ENCODE measurements at places on chromosomes 6 and 20.
A peak's percentile ranks its signal among the peaks of the same experiment; 100 is the strongest.

DNA sequence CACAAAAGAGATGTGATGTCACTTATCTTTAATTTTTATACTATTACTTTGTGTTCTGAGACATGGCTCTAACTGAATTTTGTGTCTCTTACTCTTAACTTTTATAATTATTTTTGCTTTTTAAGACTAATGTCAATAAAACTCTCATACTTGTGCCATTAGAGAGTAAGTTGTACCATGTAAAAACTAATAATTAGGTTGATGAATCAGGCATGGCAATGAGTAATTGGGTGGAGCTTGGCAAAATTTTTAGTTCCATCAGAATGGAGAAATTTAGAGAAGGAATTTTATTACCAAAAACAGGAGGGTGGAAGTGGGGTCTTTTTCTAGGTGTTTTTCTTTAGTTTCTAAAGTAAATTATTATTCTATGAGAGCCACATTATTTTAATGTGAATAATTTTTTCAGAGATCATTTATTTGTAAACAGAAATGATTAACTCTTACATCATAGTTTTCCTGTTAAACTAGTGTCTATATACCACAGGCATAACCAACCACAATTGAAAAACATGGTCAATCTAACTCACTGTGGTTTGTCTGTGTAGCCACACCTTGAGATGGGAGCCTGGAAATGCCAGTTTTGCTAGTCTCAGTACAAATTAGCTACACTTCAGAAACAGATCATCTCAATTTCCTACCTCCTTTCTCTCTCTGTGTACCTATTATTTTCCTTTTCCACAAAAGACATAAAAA, 51.8 kb downstream of the ELOVL4 start:
- no peak for DNase-seq

GRCh38 chr6:117264692-117265409, 507 bp upstream of the VGLL2 start:
- DNase-seq: no peak

GRCh38 chr6:158475344-158476302, 84.3 kb upstream of the TMEM181 start:
- no peak for DNase-seq

GRCh38 chr6:6243846-6244245, 76.6 kb downstream of the F13A1 start:
- no peak for DNase-seq

DNA sequence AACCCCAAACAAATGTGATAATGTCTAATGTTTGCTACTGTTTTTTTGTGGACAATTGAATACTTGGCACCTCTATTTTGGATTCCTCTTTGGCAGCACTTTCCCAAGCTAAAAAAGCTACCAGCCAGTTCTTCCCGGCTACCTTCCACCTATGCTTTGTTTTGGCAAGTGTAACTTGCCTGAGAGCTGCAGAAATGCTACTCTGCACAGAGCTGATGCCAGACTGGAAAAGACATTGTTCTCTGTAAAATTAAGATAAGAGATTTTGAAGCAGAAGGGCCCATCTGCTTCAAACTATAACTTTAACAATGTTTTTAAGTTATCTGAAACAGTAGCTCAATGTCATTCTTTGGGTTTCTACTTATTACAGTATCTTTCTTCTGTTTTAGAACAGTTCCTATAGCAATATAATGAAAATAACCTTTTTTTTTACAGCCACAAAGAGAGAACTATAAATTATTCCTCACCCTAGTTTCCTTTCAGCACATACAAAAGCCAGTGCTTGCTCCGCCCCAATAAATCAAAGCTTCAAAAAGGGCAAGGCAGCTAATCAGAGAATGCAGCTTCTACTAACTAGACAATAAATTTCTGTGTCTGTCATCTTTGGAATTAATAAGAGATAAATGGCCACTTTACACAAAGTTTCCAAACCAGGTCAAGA, 183.1 kb downstream of the UBE3D start:
- no peak for DNase-seq

DNA sequence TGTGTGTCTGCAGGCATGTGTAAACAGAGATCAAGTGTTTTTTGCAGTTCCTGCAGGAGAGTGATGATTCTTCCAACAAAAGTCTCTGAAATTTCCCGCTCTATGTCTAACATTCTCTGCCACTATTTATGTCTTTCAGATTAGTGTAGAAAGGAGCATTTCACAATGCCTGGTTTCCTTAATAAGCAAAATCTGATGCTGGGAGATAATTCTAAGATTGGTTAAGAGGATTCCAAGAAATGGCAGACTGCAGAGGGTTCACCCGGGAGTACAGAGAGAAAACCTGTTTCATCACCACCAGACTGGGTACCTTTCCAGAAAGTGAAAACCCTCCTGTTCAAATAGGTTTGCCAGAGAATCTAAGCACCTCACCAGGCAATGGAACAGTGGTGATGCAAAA, 62.7 kb downstream of the FOXC1 start:
- no peak for DNase-seq

GRCh38 chr20:23445596-23446217, 6.2 kb downstream of the CSTL1 start:
- no peak for DNase-seq

DNA sequence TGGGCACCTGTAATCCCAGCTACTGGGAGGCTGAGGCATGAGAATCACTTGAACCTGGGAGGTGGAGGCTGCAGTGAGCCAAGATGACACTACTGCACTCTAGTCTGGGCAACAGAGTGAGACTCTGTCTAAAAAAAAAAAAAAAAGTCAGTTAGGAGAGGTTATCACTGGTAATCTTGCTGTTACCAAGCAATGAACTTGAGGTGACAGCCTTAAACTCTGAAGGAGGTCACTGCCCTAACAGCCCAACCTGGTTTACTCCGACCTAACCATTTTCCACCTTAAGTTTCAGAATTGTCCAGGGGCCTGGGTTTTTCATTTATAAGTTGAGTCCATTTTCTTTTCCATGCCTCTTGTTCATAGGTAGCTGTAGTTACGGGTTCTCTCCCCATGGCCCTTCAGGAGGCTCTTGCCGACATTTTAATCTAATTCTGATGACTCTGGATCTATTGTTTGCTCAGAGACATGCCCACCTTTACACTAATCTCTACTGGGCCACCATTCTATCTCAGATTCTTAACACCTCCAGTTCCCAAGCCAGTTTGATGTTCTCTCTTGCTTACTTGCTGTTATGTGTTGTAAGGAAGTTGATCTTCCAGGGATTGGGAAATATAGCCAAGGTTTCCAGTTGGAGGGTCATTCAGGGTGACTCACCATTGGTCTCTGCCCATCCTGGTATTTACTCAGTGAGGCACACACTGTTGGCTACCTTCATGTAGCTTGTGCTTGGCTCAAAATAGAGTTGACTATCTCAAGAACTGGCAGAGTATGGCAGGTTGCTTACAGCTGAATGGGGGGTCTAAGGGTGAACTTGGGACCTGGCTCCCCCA, 29.1 kb downstream of the SHLD1 start:
- no peak for DNase-seq

- DNase-seq: no peak
Measured at GRCh38 chr6:153167907-153168306, 36.8 kb upstream of the RGS17 start.

DNA sequence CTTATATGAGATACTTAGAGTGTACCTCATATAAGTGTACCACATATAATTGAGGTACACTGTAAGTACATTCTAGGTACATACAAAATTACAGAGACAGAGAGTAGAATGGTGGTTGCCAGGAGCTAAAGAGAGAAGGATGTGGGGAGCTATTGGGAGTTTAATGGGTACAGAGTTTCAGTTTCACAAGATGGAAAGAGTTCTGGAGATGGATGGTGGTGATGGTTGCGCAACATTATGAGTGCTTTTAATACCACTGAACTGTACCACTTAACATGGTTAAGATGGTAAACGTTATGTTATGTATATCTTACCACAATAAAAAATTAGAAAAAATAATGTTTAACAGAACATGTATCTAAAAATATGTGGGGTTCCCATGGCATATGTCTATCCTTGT, 69.4 kb downstream of the PRND start:
- no peak for DNase-seq

DNA sequence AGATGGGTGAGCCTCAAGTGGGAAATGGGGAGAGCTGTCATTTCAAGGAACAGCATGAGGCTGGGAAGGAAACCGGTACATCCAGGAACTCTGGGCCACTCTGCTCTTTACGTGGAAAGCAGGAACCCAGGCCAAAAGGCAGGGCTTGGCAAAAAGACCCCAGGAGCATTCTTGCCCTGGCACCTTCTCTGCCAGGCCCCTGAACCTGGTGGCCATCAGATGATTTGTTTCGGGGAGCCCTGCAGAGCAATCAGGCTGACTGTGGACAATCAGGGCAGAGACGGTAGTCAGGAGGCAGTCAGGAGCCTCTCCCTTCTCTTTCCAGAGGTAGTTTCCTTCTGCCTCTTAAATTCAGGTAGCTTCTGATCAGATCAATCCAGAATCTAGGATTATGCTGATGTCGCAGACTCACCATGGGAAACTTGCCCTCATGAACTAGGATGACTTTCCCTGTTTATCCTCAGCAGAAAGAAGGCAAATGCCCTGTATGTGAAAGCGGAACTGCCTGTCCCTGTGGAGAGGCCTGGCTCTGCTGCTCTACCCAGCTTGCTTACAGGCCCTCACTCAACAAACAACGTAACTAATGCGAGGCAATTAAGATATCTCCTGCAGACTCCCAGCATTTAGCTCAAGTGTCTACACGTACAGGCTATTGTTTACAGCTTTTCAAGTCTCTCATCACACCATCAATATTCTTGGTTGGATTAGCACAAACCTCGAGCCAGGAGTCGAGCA, 36.6 kb downstream of the EZR start:
- DNase-seq: no peak

DNA sequence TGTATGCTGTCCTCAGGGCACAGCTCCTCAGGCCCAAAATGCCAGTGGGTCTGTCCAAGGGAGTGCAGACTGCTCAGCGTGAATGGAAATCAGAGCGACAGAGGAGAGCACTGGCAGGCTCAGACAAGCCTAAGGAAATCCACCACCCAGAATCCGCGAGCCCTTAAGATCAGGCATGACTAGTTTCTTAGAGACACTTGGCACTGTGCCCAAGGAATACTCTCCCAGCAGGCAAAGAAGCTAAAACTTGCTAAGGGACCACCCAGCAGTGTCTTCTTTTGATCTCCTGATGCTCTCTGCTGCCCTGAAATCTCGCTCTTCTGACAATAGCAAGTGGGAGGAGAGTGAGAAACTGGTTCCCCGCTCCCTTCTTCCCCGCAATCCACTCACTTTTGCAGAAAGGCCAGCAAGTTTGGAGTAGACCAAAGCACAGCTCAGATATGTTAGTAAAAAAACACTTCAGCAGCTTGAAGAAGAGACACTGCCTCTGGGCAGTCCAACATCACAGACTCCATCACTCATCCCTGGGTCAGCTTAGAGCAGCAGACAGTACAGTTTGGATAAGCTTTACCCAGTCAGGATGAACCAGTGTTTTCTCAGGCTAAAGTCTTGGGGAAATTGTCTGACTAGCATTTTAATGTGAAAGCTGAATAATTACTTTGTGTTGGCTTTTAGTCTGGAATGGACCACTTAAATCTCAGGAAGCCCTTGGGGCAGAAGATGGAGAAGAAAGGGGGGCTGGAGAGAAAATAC, 32.4 kb downstream of the TRAF3IP2 start:
- DNase-seq: no peak

GRCh38 chr6:125004198-125004597, 42.0 kb downstream of the RNF217 start:
- DNase-seq: no peak

DNA sequence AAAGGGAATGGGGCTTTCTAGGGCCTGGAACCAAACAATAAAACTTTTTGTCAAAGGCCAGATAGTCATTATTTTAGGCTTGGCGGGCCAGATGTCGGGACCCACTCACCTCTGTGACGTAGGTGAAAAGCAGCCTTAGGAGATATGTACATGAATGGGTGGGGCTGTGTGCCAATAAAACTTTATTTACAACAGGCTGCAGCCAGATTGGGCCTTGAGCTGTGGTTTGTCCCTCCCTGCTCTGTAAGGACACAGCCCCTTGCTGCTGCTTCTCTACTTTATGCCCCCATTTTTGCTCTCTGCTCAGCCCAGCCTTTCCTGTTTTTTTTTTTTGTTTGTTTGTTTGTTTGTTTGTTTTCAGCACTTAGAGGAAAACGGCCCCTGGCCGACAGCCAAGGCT, 32.7 kb downstream of the CDH4 start:
- DNase-seq: no peak

DNA sequence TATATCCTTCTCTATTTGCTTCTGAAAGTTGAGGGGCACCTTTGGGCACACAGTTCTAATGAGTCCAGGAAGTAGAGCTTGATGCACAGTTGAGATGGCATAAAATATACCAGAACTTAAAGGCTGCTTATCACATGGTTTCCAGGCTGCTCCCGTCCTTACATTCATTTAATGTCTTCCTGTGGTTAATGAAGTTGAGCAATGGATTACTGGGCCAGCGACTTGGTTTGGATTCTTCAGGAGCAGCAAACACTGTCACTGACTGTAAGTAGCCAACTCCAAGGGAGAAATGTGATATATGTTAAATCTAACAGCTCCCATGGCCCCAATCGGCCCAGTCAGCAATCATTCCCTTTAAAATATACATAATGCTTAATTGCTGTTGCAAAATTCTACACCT, 9.0 kb upstream of the TSHZ2 start:
- no peak for DNase-seq

DNA sequence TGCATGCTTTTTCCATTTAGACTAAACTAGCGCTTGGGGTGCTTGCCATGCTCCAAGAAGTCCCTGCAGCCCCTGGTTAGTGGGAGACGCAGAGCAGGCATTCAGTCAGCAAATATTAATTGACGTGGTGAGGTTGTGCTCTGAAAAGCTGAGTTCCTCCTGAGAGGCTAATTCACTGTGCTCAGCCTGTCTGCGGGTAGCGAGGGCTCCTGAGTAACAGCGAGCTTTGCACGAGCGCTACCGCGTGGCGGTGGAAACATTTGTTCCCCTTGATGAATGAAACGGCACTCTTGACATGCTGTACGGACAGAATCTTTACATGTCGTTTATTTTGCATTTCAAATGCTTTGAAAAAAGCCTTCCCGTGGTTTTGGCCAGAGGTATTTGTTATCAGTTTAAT, 170.6 kb upstream of the AGPAT4 start:
- DNase-seq: peak; percentile 32

GRCh38 chr20:57259938-57260921, 6.2 kb downstream of the BMP7 start:
- DNase-seq: no peak
